ENCODE measurements at places on chromosomes 6 and 20. TPM values are rescaled to one million over a fixed set of nuclear protein-coding genes. Genes with fewer than 3 reads are reported as not detected.

CLPSL2 gene
- total RNA-seq = not detected

RAET1E gene
- not detected for total RNA-seq

ALDH8A1 gene
- 0.37 TPM for total RNA-seq

LCA5 gene
- total RNA-seq = 4.9 TPM

KIF13A gene
- total RNA-seq = 48.2 TPM

GGTLC1 gene
- not detected for total RNA-seq

HLA-DOB gene
- not detected for total RNA-seq

SNRPB2 gene
- 55.8 TPM for total RNA-seq

NHSL1 gene
- total RNA-seq = 78.7 TPM

DNMT3B gene
- total RNA-seq = 2.9 TPM

FILIP1 gene
- total RNA-seq = 21.1 TPM

SLC26A8 gene
- total RNA-seq = under 0.01 TPM

PTK7 gene
- 29.9 TPM for total RNA-seq

All from dermis blood vessel endothelial cell (primary cell).